Kidney epithelial cell (primary cell): ENCODE measurements at places on chromosomes 4 and X. TPM values are rescaled to one million over a fixed set of nuclear protein-coding genes. Genes with fewer than 3 reads are reported as not detected.

RS1 gene
- not detected in 2 replicates for total RNA-seq

DNA sequence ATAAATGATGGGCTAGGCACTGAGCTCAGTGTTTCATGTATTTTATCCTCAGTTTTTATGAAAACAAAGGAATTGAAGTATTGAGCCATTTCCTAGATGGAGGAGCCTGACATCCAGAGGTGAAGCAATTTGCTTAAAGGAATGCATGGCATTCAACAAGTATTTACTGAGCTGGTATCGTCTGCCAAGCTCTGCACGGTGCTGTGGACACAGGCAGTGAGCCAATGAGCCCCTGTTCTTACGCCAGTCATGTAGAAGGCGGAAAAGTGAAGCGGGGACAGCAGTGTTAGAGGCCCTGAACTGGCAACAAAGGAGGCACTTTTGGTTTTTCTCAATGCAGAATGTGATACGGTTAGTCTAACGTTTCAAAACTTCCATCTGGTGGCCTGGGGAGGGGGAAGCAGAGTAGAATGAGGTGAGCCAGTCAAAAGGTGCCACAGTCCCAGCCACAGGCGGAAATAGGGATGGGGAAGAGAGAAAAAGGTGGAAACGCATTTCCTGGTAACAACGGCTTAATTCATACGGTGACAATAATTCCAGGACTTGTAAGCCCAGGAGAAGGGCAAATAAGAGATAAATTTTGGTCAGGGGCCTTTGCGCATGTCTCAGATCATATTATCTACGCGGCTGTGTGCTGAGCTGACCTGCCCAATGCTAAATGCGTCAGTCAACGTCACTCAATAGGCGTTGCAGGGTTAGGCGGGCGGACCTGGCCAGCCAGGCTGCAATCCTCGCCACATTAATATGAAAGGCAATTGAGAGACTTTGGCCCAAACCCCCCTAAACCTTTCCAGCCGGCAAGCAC is 133.9 kb downstream of the AFAP1 start:
- peak; percentile 88 for DNase-seq

DNA sequence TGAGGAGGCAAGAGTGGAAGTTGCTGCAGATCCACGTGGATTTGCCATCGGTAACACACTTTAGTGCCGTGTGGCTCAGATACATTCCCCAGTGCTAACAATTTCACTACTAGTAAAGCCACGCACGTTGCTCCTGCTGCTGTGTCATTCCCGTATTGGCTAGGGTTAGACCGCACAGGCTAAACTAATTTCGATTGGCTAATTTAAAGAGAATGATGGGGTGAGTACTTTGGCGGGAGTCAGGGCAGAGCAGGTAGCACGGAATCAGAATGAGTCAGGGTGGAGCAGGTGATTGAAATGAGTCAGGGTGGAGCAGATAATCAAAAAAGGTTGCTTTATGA is 1337.5 kb downstream of the FSTL5 start:
- DNase-seq, result no peak

DNA sequence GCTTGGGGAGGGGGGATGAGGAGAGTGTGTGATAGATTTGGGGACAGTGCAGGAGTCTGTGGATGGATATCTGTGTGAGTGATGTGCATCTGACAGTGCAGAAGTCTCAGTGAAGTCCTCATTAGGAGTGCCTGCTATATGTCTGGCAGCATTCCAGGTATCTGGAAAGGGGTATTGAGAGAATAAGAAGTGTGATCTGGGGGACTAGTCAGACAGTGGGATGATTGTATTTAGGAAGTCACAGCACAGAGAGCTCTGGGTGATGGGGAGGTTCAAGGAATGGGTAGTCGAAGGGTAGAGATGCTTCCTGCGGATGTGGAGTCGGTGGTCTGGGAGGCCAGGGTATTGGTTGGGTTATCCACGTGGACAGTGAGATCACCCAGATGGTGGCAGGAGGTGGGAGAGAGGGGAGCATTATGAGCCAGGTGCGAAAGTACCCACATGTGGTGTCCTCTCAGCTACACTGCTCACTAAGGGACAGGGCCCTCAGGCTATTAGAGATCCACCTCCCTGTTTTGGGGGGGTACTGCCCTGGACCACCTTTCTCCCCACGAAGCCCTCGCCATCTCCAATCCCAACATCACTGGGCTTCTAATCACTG is 9.8 kb downstream of the MAGED2 start:
- DNase-seq, result no peak
